ENCODE measurements at places on chromosomes 1 and 21.

DNA sequence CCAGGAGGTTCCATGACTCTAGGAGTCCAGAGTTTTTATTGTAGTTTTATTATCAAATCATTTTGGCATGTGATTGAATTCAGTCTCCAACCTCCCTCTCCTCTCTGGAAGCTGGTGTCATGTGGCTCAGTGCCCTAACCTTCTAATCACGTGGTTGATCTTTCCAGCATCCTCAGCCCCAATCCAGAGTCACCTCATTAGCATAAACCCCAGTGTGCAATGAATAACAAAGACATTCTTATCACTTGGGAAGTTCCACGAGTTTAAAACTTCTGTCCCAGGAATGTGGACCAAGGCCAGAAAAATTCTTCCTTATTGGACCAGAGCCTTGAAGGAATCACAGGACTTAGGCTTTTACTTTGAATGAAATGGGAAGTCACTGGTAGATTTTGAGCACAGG is 52.2 kb downstream of the KIRREL1 start:
- DNase-seq = no peak

- DNase-seq = no peak
These were observed 52.4 kb downstream of the NAV1 start for GRCh38 chr1:201591348-201591747.

DNA sequence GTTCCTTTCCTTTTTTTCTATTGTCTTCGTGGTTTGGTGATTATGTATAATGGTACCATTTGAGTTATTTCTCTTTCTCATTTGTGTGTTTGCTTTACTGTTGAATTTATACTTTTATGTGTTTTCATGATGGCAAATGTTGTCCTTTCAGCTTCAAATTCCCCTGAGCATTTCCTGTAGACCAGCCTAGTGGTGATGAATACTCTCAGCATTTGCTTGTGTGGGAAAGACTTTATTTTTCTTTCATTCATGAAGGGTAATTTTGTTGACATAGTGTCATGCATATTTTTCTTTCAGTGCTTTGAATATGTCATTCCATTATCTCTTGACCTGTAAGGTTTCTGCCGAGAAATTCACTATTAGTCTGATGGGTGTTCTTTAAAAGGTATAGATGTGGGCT is 166.6 kb upstream of the GORAB start:
- no peak for DNase-seq

GRCh38 chr1:239912471-239912870 is 179.2 kb upstream of the FMN2 start:
- DNase-seq = no peak

DNA sequence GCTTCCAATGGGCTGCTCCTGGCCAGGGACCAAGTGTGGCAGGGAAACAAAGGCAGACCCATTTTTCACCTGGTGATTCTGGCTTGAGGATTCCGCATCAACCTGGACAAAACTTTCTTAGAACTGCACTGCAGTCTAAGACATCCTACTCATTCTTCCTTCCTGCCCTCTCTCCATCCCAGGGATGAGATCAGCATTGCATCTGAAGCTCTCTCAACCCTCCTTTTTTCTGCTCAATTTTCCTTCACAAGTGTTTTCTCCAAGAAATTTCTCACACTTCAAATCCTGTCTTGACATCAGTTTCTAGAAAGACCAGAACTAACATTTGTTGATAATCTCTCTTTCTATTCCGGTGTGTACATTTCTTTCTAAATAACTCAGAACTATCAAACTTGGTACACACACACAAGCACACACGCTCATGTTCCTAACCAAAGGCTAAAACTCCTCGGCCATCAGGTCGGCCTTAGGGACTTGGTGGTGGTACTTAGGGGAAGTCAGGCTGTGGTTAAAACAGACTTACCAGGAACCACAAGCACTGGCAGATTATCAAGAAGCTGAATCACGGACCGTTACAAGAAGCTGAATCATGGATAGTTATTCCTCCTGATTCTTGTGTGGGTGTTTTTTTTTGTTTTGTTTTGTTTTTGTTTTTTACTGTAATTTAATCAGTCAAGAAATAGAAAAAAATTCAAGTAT is 21.0 kb upstream of the CXADR start:
- DNase-seq = no peak

DNA sequence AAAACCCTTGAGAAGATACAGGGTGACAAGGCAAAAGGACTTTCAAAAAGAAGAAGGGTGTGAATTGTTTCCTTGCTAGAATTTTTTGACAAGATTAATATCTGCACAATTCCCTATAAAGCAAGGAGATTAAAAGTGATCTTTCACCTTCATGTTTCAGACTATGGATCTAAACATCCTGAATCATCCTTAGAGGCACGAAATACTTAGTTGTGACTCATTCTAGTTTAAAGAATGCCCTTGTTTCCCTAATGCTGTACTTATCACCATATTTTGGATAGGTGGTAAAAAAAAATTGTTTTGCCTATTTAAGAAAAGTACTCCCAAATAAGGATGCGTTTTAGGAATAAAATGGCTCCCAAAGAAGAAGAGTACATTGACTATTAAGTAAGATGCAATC is 415.1 kb downstream of the LRRIQ3 start:
- no peak for DNase-seq

- no peak for DNase-seq
These were observed 29.6 kb downstream of the CXADR start for GRCh38 chr21:17542371-17543011.

GRCh38 chr1:248886237-248886895 is 19.7 kb upstream of the PGBD2 start:
- DNase-seq = no peak

GRCh38 chr1:30615076-30615795 is 108.1 kb downstream of the MATN1 start:
- no peak for DNase-seq

DNA sequence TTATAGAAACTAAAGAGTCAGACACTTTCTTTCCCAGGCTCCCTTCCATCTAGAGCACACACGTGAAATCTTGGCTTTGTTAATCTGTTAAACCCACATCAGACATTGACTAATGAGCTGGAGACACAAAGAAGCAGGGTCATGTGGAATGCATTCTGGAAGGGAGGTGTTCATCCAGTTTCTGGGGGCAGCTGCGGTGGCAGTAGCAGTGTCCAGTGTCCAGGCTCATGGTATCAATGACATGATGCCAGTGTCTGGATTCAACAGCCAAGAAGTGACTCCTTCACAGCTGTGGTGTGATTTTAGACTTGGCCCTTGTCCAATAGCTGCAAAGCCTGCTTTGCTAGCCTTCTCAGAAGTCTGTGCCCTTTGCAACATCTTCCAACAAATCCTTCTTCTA is 95.2 kb downstream of the NTPCR start:
- DNase-seq = no peak

DNA sequence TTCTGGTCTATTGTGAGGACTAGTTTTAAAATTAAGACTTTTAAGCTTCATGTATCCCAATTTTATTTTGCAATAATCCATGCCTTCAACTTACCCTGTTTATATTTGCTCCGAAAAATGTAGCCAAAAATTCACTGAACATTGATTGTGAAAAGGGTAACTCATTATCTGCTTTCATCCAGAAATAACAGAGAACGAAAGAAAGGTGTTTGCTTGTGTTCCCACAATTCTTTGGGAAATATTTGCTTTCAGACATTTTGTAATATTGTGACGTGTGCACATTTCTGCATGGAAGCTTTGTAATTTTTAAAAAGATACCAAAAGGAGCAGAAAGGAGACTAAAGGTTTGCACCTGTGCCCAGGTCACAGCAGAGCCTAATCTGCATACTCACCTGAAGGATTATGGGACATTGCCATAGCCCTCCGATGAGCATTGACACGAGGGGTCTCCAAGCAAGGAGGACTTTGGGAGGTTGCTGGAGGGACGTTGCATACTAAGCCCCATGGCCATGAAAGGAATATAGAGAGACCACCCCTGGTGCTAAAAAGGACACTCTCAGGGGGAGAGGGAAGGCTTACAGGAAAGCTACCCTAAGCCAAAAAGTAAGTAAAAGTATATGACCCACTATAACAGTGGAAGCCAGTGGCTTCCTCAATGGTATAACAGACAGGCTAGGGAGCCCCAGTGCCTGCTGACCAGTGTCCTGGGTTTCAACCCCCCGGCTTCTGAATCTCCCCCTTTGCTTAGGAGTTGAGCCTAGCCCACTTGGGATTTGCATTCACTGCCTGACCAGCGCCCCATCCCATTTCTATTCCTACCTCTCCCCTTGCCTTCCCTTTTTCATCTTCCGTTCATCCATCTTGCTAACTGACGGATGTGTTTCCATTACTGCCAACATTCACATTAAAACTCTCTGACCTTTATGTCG is 148.6 kb upstream of the ZC3H12A start:
- no peak for DNase-seq

GRCh38 chr1:151519667-151520066 is 8.5 kb downstream of the CGN start:
- DNase-seq = no peak

DNA sequence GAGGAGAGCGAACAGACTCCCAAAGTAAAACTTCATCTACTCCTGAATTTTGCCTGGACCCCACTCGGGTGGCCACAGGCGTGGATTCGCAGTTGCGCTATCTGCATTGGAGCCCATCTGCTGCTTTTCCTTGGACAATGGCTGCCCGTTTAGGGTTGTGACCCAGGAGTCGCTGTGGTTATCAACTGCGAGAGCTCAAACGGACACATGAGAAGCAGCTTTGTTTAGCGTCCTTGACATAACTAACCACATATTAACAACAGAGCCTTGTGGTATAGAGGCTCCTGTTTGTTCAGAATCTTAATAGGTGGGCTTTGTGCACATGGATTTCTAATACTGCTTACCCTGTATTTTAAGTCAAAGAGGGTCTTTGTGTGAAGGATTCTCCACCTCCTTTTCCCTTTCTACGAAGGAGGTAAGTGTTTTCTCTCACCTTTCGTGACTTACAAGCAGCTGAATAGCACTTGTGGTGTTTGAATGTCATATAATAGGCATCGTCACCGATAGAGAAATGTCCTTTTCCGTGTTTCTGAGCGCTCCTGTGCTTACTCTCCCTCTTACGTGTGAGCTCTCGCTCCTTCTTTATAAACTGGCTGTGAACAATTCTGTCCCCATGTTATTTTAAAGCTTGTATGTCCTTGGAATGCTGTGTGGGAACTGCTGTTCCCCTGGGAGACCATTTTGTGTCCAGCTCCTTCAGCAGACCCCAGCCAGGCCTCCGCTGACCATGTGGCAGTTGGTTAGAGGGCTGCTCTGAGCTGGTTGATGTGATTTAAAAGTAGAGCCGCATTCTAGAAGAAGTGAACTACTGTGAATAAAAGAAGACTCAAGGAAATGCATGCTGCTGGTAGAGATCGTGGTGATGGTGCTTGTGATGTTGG is 441.4 kb downstream of the RPS6KC1 start:
- DNase-seq = no peak

- DNase-seq = no peak
These were observed 41.1 kb downstream of the SLC35F3 start for GRCh38 chr1:233945573-233945972.

- no peak for DNase-seq
These were observed 30.9 kb downstream of the C1orf116 start for GRCh38 chr1:207001492-207002245.

DNA sequence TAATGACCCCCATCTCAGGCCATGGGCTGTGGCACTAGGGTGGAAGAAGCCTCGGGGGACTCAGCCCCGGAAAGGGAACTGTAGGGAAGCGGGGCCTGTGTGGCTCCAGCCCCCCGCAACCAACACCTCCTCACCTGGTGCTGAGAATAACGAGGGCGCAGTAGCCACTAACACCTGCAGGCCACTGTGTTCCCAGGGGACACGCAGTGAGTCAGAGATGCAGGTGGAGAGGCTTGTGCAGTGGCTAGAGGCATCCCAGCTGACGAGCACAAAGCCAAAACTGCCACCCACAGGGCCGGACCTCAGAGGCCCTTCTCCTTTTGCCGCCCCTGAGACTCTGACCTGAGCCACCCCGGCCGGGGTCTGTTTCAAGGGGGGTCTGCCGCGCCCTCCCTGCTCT is 33.5 kb upstream of the CCDC27 start:
- no peak for DNase-seq

DNA sequence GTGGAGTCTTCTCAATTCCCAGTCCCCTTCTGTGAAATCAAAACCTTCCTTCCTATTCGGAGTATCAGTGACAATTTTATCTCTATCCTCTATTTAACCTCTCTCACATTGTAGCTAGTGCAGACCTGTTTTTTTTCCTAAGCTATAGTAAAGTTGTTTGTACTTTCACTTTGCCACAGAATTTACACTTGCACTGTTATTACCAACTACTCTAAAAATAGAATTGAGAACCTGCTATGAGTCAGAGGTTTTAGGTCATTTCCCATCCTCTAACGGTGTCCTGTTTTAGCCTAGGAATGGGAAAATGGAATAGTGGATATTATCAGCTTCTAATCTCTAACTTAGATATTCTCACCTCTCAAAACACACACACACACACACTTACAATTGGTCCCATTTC is 862.7 kb downstream of the NCAM2 start:
- no peak for DNase-seq

- peak; percentile 43 for DNase-seq
These were observed 18.1 kb upstream of the MYSM1 start for GRCh38 chr1:58717979-58718378.

DNA sequence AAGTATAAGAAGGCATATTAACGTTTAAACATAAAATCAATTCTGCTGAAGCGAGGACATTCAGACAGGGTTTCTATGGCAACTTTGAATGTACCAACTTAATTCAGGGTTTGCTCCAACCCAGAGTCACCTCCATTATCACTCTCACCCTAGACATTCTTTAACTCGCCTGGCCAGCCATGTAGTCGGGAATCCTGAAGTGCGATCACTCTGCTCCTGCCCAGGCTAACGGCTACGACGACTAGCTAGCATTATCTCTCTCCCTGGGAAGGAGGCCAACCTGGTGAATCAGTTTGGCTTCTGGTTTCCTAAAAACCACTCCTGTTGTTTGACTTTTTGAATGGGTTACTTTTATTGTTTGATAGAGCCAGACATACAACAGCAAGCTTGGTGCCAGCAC is 38.9 kb upstream of the ZBTB18 start:
- DNase-seq = no peak

DNA sequence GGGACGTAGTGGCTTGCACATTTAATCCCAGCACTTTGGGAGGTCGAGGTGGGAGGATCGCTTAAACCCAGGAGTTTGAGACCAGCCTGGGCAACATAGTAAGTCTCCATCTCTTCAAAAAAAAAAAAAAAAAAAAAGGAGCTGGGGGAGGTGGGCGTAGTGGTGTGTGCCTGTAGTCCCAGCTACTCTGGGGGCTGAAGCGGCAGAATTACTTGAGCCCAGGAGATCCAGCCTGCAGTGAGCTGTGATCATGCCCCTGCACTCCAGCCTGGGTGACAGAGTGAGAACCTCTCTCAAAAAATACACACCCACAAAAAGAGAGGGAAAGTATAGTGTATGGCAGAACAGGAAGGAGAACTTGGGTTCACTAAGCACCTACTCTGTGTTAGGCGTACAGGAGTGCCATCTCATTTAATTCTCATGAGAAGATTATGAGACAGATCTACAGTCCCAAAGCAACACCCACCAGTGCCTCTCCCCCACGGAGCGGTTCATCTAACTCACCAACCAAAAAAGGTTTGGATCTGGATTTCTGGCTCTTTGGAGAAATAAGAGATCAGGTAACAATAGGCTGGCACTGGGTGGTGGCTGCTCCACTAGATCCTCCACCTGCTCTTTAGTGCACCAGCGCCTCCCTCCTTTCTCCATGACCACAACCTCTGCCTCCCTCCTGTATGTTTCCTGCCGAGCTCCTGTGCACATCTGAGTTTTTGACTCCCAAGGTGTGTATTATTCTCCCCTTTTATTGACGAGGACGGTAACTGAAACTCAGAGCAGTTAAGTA is 1.4 kb upstream of the TRAF5 start:
- DNase-seq = peak; percentile 56

GRCh38 chr1:147625362-147625995 is 44.8 kb downstream of the ACP6 start:
- DNase-seq = no peak

All from Jurkat, Clone E6-1 (cell line).